Adipocyte (in vitro differentiated cells): ENCODE measurements at places on chromosomes 16 and 17.
A peak's percentile ranks its signal among the peaks of the same experiment; 100 is the strongest.

DNA sequence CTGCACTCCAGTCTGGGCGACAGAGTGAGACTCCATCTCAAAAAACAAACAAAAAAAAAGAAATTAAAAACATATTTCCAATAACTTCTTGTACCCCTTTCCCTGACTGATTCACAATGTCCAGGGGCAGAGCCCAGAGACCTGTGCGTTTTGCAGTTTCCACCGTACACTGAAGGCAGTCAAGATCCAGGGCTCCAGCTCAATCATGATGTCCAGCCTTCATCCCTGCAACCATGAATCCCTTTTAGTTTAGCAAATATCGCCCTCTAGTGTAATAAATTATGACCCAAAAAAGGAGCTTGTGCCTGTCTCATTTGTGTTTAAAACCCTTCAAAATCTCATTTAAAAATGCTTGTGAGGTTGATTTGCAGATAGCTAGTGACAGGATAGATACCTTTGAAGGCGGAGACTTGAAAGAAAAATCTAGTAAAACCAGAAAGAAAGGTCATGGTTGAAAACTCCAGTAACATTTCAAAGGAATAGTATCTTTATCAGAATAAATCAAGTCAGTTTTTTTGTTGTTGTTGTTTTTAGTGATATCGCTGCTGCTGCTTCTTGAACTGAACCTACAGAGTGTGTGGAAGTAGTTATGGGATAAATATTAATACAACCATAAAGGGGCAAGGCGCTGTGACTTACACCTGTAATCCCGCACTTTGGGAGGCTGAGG lies 3.7 kb upstream of the ERN1 start:
- peak; percentile 91 for DNase-seq

- peak; percentile 82 for DNase-seq
These were observed 19.3 kb downstream of the GDE1 start for GRCh38 chr16:19502395-19503131.

- DNase-seq, result no peak
These were observed 174.6 kb upstream of the CDH13 start for GRCh38 chr16:82452004-82452756.

DNA sequence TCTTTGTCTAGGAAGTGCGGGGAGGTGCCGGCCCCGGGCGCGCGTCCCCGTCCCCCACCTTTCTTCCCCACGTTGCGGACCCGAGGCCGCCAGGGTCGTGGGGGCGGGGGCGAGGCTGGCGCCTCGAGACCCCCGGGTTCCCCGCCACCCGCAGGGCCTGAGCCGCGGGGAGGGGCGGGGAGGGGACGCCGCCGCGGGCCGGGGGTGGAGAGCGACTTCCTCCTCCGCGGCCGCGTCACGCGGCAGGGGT lies 1.8 kb upstream of the ACTG1 start:
- DNase-seq, result no peak

DNA sequence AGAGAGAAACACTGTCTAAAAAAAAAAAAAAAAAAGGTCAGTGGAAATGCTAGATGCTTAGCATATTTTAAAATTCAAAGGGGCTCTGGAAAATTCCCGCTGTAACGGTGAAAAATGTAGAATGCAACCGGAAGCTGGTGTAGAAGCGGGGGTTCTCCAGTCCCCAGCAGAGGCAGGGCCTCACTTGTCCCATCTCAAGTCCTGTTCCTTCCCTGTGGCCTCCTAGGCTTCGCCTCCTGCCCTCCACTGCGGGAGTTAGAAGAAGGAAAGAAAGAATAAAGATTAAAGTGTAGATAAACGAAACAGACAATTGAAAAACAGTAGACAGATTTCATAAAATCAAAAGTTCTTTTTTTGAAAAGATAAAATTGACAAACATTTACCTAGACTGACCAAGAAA lies 14.8 kb upstream of the ZNF287 start:
- DNase-seq, result no peak

- no peak for DNase-seq
These were observed 43.0 kb upstream of the TAC4 start for GRCh38 chr17:49890852-49891251.

- peak; percentile 1 for DNase-seq
These were observed 6.1 kb downstream of the IL21R start for GRCh38 chr16:27408012-27408601.

DNA sequence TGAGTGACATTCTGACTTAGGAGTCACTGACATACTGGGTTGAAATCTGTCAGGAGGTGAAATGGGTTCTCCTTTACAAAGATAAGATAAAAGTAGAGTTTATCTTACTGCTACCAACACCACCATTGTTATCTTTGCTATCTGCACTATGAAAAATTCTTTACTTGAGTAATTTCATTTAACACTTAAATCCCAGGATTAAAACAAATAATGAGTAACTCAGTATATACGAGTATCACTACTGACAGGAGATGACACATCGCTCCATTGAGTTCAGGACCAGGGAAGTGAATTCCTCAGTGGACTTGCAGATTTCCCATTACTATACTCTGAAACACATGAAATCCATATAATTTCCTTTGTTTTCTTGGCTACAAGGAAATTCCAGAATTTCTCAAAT lies 242.1 kb upstream of the NLRP1 start:
- DNase-seq, result no peak

DNA sequence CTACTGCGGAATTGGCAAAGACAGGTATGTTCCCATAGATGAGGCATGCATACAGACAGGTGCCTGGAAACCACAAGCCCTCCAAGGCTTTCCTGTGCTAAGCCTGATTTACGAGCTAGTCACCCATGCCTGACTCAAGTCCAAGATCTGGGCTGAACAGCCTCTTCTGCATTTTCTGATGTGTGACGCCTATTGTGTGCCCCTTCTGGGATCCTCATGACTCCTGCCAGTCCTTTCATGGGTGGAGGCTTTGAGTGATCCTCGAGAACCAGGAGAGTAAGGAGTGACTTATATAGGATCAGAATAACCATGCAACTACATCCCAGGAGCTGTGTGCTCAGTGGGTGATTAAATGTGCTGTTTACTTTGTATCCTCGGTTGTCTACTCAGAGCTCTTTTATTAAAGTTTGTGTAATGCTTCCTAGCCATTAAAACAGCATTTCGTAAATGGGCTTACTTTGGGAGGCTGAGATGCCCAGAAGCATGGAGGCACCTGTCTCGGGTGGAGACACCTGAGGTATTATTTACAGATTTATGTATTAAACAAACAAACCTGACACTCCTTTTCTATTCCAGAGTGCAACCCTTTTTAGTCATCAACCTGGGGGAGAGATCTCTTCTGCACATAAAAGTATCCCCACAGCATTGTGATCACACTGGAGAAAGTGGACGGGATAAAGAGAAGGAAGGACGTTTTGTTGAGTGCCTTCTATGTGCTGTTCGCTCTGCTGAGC lies 373.0 kb upstream of the DYNLRB2 start:
- no peak for DNase-seq
